ENCODE measurements at places on chromosomes 3 and 15.

DNA sequence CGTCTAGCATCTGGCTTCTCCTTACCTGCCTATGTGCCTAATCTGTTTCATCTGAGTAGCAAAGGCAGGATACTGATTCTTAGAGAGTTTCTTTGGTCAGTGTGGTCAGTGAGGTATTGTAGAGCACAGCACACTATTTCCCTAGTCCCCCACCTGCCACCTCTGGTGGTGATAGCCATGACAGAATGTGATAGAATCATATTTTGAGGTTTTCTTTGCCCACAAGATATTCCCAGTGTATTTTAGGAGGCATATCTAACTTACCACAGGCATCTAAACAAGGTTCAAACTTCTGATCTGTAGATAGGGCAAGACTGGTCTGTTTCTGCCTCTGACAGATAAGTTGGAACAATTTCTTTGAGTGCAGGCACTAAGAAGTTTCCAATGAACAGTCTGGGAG, 188.0 kb downstream of the SOX2 start:
- no peak for DNase-seq

- DNase-seq = peak; percentile 92
Measured at GRCh38 chr15:32956006-32956405, 238.2 kb downstream of the GREM1 start.

- DNase-seq = no peak
Measured at GRCh38 chr3:81967393-81967792, 205.9 kb upstream of the GBE1 start.

GRCh38 chr3:132978464-132978863, 59.7 kb upstream of the TMEM108 start:
- DNase-seq = no peak

- DNase-seq = no peak
Measured at GRCh38 chr3:73474619-73475018, 150.1 kb downstream of the PDZRN3 start.

Data from EH (cell line).